ENCODE measurements at places on chromosomes 5 and 9.

- no peak for DNase-seq
These were observed 60.9 kb downstream of the YTHDC2 start for GRCh38 chr5:113574417-113574816.

- no peak for DNase-seq
These were observed 30.8 kb downstream of the HABP4 start for GRCh38 chr9:96480736-96481135.

GRCh38 chr9:18489861-18490260, 15.9 kb downstream of the ADAMTSL1 start:
- no peak for DNase-seq

- no peak for DNase-seq
These were observed 3.4 kb downstream of the LRRC14B start for GRCh38 chr5:194603-195209.

DNA sequence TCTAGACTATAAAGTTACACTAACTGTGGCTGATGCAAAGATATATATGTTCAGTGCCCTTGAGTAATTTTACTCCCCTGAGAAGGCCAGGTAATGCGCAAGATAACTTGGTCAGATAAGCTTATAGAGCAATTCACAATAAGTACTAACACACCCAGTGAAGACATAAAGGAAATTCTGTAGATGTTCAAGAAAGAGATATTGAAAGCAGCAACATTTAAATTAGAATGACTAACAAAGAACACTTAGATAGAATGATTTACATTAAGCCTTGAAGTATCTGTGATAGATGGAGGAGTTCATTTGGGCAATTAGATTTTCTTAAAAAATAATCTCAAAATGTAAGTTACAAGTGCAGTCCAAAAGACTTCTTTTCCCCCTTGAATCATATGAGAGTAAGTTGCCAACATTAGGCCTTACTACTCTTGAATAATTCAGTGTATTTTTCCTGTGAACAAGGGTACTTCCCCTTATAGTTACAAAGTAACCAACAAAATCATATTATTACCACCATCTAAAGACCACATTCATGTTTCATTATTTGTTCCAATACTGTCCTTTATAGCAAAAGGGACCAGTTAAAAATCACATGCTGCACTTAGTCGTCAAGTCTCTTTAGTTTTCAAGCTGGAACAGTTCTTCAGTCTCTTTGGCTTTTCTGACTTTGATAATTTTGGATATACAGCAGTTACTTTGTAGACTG, 44.4 kb upstream of the ELOVL7 start:
- no peak for DNase-seq

- no peak for DNase-seq
These were observed 1.6 kb downstream of the DMRT2 start for GRCh38 chr9:1051584-1052275.

GRCh38 chr5:175614223-175614815, 43.6 kb upstream of the HRH2 start:
- DNase-seq = no peak

- no peak for DNase-seq
These were observed 18.7 kb upstream of the COL5A1 start for GRCh38 chr9:134622896-134623257.

DNA sequence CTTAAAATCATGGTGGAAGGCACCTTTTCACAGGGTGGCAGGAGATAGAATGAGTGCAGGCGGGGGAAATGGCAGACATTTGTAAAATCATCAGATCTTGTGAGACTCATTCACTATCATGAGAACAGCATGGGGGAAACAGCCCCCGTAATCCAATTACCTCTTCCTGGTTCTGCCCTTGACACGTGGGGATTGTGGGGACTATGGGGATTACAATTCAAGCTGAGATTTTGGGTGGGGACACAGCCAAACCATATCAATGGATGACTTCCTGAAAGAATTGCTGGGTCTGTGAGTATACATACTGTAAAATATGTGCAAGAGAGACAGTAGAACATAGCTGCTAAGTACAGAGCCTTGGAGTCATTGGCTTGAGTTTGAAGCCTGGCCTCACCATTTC, 47.0 kb downstream of the KIAA1958 start:
- DNase-seq = no peak

- DNase-seq = no peak
These were observed 21.0 kb downstream of the RALGPS1 start for GRCh38 chr9:126935630-126936029.

GRCh38 chr9:124697326-124698200, 73.5 kb downstream of the NR6A1 start:
- DNase-seq = no peak

GRCh38 chr9:18705796-18706392, 231.9 kb downstream of the ADAMTSL1 start:
- no peak for DNase-seq

GRCh38 chr9:70678153-70678552, 263.7 kb upstream of the KLF9 start:
- DNase-seq = no peak

GRCh38 chr5:62007457-62007856, 298.5 kb upstream of the KIF2A start:
- DNase-seq = no peak

DNA sequence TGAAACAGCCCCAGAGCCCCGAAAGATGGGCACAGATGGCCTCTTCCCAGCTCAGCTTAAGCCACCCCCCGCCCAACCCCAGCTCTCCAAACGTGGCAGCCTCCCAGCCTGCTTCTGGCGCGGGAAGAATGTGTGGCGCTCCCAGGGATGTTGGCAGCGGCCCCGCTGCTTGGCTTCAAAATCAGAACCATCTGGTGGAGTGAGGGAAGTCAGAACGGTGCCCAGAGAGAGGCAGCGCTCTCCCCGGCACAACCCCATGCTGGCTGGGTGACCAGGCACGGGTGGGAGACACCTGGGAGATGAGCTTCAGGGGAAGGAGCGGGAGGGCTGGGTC, 72.7 kb upstream of the ORM1 start:
- no peak for DNase-seq

GRCh38 chr5:122089096-122090013, 11.3 kb upstream of the LOX start:
- DNase-seq = no peak

- no peak for DNase-seq
These were observed 308.9 kb downstream of the TLE4 start for GRCh38 chr9:79880626-79881025.

DNA sequence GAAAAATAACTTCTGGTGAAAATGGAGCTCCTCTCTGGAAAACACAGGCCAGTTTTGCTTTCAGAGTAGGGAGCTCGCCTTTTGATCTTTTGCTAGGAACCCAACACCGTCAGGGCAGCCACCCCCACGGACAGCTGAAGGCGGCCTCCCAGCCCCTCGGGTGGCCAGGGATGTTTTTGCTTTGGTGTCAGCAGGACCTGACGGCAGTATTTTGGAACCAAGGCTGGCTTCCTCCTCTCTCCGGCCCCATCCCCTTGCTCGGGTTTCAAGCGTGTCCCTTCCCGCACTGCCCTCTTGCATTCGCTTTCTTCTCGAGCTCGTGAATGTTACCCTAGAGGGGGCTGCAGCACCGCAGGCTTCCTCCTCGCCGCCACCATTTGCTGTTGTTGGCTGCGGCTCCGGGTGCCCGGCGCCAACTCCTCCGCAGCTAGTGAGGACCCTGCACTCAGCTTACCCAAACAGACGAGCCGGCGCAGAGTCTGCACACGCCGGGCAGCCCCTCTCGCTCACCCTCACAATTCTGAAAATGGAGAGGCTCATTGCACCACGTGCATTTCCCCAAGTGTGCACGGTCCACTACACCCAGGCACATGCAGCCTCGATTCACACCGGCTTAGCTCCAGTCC, 35.5 kb upstream of the ADAMTSL1 start:
- no peak for DNase-seq

DNA sequence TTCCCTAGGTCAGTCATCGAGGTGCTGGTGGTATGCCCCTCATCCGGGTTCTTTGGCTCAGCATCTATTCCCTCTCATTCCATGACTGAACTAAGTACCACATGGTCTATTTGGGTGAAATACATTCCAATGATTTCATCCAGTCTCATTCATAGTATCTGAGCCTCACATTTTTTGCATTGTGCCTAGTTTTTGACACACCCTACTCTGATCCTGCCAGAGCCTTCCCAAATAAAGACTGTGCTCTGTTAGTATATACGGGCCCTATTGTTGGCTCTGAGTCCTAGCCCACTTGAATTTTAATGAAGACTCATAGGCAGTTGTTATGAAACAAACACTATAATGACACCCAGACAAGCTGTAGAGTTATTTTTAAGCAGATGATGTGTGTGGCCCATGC, 740.7 kb downstream of the CETN3 start:
- no peak for DNase-seq

- no peak for DNase-seq
These were observed 47.7 kb downstream of the LIX1 start for GRCh38 chr5:97094579-97095317.

DNA sequence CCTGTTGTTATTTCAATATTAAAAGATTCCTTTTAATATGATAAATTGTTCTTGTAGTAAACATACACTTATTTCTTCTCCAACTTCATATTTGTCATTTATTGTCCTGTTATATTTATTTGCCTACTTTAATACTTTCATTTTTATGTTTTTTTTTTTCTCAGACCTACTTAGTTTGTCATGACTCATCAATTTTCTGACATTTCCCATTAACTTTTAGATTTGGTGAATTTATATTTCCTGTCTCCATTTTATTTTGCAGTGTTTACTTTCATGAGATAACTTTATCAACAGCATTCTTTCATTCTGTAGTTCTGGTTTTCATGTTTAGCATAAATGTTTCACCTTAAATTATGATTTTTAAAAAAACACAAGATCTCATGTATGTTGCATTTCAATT, 788.7 kb downstream of the EFNA5 start:
- no peak for DNase-seq

Data from activated naive CD4-positive, alpha-beta T cell treated with anti-CD3 and anti-CD28 coated beads, Interleukin-2, amount 50 U/mL, for 72 hours (primary cell).